ENCODE measurements at places on chromosomes 11 and 22.

DNA sequence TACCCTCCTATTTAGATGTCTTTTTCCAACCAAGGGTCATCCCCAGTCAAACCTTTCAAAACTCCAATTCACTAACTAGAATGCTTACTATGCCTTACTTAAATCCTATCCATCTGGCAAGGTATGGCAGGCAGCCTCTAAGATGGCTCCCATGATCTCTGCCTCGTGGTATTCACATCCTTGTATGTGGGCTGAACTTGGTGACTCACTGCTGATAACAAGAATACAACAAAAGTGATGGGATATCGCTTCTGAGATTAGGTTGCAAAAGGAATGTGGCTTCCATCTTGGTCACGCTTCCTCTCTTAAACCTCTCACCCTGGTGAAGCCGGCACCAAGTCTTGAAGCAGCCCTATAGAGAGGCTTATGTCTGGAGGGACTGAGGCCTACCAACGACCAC, 29.6 kb upstream of the UPB1 start:
- DNase-seq, result no peak

DNA sequence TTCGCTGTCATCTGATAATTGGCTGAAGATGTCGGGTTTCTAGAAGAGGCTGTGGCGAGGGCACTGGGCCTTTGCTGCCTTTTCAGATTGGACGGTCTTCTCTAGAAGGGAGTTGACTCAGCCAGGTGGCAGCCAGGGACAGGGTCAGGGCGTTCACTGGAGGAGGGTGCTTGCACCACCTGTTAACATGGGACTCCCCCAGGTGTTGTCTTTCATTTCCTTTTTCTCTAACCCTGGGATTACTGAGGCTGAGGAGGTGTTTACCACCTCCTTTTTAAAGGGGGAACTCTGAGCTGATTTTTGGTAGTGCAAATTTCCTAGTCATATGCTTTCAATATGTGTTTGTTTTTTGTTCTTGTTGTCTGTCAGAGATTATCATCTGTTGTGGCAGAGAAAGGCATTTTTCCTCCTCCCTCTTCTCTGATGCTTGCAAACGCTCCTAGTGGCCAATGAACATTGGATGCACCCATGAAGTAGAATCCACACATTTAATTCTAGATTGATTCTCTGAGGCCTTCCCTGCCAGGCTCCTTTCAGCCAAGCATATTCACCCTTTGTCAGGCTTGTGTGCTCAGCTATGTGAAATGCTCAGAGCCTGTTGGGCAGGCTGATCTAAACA, 54.1 kb downstream of the LDLRAD3 start:
- DNase-seq, result no peak

DNA sequence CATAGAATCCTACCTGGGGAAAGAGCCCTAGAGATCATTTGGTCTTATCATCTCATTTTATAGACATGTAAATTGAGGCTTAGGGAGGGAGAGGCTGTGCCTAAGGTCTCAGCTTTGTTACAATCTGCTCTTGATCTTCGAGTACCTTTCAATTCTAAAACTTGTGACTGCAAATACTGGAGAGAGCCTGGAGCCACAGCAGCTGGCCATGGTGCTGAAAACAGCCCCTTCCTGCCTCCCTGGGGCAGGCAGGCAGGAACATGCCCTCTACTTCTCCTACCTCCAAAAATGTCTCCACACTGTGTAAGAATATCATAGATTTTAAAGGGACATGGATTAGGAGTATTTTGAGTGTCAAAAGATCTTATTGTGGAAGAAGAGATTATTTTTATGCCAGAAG, 52.2 kb downstream of the C22orf42 start:
- no peak for DNase-seq

- peak; percentile 24 for DNase-seq
Observed at GRCh38 chr22:37082251-37082873, 27.2 kb downstream of the TMPRSS6 start.

DNA sequence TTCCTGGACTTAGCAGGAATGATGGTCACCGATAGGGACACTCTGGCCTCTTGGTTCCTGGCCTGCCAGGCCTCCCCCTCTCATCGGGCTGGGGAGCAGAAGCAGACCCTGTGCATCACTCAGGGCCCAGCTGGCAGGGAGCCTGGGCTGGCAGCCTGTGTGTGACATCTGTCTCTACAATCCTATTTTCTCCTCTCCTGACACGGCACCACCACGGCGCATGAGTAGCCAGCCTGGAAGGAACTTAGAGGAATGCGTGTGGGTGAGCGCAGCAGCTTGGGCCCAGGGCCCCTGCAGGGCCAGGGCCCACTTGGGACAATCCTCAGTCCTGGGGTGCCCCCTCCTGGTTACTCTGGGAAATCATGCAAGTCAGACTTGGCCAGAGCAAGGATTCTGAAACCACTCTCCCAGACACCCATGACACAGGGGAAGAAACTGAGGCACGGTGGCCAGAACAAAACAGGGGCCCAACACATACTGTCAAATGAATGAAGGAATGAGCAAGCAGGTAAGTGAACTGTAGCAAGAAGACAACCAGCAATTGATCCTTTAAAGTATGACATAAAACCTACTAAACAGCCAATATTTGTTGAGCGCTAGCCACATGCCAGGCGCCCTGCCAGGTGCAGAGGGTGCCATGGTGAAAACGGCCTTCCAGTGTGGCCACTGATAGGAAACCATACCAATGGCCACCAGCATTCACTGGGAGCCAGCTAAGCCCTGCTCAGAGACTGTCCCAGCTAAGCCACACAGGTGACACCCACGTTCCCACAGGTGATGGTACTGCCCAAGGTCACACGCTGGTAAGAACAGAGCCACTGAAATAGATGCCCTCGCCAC, 13.3 kb downstream of the RSPH14 start:
- DNase-seq, result peak; percentile 60

- no peak for DNase-seq
Observed at GRCh38 chr11:96228473-96228891, 114.5 kb downstream of the MAML2 start.

DNA sequence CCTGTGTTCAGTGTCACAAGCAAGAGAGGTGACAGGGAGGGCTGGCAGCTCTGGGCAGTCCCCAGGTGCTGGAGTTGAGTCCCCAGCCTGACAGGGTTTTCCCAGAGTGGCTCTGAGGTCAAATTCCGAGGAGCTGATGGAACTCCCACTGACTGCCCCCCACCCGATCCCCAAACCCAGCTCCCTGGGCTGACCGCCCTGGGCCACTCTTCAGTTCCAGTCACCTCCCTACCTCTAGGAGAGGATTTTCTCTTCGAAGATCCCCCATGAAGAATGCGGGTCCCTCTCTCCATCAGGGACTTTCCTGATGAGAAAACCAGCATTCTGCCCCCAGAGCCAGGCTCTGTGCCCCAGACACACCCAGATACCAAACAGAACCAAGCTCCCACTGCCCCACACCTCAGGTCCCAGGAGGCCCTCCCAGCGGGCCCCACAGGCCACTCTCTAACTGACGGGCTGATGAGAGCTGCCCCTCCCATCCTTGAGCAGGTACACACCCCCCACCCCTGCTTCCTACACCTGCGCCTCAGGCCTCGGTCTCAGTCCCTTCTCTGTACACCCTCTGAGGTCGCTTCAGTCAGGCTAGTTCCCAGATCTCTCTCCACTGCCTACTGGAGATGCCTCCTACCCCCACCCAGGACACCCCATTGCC, 12.1 kb upstream of the RAC2 start:
- no peak for DNase-seq

GRCh38 chr11:14018441-14018840, 55.9 kb downstream of the SPON1 start:
- no peak for DNase-seq

- DNase-seq, result no peak
Observed at GRCh38 chr11:33912405-33913361, 20.8 kb upstream of the LMO2 start.

GRCh38 chr22:37433786-37434185, 6.5 kb upstream of the ELFN2 start:
- no peak for DNase-seq

DNA sequence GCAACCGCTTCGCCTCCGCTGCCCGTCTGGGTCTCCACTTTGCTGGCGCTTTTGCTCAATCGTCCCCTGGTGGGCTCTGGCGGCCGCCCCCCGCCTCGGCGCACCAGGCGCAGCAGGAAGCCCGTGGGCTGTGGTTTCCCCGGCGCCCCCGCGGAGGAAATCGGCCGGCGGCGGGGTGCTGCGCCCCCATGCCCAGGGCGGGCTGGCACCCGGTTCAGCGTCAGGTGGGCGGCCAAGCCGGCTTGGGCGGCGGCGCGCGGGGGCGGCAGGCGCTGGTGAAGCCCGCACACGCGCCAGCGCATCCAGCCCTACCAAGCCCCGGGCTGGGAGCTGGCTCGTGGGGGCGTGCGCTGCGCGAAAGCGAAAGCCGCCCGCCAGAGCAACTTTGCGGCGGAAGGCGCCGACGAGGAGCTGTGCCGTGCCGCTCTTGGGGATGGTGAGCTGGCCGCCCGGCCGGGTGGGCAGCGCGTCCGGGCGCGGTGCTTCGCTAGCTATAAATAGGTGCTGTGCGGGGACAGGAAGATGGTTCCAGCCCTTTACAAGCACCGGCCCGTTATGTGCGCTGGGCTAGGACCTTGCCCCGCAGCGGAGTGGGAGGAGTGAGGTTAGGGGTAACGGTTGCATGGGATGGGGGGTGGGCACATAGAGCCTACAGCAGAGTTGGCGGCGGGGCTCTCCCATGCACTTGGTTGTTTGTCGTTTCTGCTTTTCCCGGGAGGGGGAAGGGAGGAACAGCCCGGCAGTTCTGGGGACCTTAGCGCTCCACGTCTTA, 25.0 kb upstream of the SUSD2 start:
- peak; percentile 45 for DNase-seq

DNA sequence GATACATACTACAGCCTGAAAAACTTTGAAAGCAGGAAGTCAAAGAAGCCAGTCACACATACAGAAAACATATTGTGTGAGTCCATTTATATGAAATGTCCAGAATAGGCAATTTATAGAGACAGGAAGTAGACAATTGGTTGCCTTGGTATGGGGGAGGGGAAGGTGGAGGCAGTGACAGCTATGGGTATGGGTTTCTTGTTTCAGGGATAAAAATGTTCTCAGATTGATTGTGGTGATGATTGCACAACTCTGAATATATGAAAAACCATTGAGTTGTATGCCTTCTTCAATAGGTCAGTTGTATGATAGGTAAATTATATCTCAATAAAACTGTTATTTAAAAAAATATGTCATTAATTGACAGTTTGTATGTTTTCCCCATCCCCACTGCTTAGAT, 137.6 kb downstream of the SNX19 start:
- DNase-seq, result no peak

DNA sequence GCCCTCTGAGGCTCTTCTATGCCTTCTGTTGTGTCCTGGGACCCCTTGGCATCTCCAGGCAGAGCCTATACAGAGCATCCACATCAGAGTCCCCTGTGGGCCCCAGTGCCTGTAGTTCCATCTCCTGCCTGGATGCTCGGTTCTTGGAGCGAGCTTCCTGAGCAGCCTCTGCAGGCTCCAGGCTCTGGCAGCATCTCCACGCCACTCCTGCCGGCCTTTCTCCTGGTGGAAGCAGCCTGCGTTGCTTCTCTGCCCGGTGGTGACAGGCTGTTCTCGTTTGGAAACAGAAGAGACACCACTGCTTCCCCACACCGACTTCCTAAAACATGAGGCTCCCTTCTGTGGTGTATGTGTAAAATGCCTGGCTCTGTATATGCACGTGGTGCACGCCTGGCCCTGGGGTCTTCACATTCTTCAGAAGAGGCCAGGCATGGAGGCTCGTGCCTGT, 52.8 kb downstream of the BCR start:
- no peak for DNase-seq

DNA sequence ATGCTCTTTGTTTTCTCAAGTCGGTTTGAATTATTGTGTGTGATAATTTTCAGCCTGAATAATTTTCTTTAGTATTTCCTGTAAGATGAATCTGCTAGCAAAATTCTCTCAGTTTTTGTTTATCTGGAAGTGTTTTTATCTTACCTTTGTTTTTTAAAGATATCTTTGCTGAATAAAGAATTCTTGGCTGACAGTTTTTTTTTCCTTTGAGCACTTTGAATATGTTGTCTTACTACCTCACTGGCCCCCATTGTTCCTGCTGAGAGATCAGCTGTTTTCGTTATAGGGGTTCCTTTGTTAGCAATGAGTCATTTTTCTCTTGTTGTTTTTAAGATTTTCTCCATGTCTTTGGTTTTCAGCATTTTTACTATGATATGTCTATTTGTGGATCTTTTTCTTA, 63.0 kb downstream of the HORMAD2 start:
- DNase-seq, result no peak

GRCh38 chr11:69915501-69916250, 96.5 kb upstream of the FGF3 start:
- DNase-seq, result no peak

DNA sequence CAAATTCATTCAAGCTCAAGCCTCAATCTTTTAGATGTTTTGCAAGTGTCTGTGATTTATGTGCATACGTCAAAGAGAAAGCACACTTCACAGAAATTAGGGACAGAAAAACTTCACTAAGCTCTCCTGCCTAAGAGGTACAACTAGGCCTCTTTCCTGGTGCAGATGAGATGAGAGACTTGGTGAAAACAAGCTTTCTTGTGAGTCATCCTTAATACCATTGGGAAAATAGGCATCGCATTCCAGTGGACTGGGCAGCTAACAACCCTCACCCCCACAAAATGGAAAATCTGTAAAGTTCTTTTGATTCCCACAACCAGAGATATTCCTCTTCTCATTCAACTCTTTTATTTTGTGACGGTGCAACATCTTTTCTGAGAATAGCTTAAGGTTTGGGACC, 1110.4 kb upstream of the CCDC90B start:
- no peak for DNase-seq

GRCh38 chr11:114478001-114478410, 38.7 kb downstream of the REXO2 start:
- DNase-seq, result no peak

DNA sequence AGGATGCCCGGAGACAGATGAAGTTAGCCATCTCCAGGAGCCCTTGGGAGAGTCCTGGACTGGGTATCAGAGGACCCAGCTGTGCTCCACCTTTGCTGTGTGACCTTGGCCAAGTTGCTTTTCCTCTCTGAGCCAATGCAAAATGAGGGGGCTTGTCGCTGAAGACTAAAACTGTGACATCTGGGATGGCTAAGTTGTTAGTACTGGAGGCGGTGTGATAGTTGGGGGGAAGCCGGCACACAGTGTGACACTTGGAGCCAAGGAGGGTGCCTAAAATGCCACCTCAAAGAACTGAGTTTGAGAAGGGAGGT, 481 bp downstream of the INPP5J start:
- DNase-seq, result no peak

- no peak for DNase-seq
Observed at GRCh38 chr11:19077965-19078364, 17.4 kb upstream of the MRGPRX2 start.

- no peak for DNase-seq
Observed at GRCh38 chr11:10032935-10033334, 261.1 kb downstream of the SBF2 start.

DNA sequence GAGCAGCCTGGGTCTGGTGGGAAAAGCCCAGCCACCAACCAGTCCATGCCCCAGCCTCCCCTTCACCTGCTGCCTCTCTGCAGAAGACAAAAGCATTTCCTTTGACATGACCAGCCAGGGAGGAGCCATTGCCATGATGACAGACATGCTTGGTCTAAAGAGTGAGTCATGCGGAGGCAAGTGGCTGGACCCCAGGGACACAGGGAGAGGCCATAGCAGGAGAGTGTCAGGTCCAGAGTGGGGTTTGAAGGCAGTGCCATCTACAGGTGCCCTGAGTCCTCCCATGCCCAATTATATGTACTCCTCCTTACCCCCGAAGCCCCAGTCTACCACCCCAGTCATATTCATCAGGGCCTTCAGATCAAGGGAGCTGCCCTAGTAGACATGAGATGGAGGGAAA, 67.4 kb downstream of the SCN3B start:
- DNase-seq, result no peak

- no peak for DNase-seq
Observed at GRCh38 chr11:120817158-120817557, 206.7 kb upstream of the TBCEL start.
